Tibial nerve (tissue), 4 donors: ENCODE measurements at places on chromosomes 6 and 20. TPM values are rescaled to one million over a fixed set of nuclear protein-coding genes. Genes with fewer than 3 reads are reported as not detected.

Gene RCAN2
- 15.7 TPM for total RNA-seq

Gene OOEP
- not detected for total RNA-seq

Gene TAAR2
- not detected for total RNA-seq

Gene HLA-DRB1
- total RNA-seq: 41.6 TPM

Gene OLIG3
- total RNA-seq: not detected

Gene ZNF391
- 2.4 TPM for total RNA-seq

Gene PTCRA
- not detected for total RNA-seq

Gene AKAP7
- 10.1 TPM for total RNA-seq

Gene ENPP5
- total RNA-seq: 0.39 TPM
